ENCODE measurements at places on chromosomes 13 and 19. TPM values are rescaled to one million over a fixed set of nuclear protein-coding genes. Genes with fewer than 3 reads are reported as not detected.

Gene WTIP
- total RNA-seq: 30.0 TPM

Gene TEX101
- not detected for total RNA-seq

Gene FCER2
- total RNA-seq: 0.44 TPM

Gene PLPPR3
- total RNA-seq: not detected

Gene RB1
- total RNA-seq: 27.4 TPM

Gene CASP14
- not detected for total RNA-seq

Gene FAM216B
- total RNA-seq: 0.43 TPM

GRCh38 chr13:21567714-21568113, 36.3 kb downstream of the MICU2 start:
- no peak for DNase-seq

DNA sequence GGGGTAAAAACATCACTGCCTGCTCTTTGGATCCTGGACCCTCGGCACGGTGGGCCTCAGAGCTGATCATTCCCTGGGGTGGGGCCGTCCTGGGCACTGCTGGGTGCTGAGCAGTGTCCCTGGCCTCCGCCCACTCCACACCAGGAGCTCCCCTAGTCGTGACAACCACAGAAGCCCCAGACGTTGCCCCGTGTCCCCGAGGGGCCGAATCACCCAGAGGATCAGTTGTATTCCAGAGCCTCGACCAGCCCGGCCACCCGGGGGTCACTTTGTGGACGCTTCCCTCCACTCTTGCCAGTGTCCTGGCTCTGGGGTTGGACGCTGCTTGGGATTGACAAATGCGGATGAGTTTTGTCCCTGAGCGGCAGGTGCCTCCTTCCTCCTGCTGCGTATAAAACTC, 10.2 kb downstream of the C2CD4C start:
- no peak for DNase-seq

DNA sequence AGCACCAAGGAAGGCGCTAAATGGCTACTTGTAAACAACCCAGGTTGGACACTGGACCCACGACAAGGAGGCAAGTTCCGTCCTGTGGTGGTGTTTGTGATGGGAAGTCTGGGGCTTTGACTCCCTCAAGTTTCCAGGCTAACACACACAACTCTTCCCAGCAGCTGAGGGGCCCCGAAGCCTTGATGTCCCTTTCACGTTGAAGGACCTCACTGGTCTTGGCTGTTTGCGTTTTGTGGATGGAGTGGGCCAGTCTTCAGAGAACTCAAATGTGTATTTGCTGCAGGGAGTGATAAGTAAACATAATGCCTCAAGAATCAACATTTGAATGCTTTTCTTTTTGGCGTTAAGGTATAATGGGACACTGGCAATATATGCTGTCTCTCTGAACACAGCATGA, 199.2 kb downstream of the TM9SF2 start:
- no peak for DNase-seq

DNA sequence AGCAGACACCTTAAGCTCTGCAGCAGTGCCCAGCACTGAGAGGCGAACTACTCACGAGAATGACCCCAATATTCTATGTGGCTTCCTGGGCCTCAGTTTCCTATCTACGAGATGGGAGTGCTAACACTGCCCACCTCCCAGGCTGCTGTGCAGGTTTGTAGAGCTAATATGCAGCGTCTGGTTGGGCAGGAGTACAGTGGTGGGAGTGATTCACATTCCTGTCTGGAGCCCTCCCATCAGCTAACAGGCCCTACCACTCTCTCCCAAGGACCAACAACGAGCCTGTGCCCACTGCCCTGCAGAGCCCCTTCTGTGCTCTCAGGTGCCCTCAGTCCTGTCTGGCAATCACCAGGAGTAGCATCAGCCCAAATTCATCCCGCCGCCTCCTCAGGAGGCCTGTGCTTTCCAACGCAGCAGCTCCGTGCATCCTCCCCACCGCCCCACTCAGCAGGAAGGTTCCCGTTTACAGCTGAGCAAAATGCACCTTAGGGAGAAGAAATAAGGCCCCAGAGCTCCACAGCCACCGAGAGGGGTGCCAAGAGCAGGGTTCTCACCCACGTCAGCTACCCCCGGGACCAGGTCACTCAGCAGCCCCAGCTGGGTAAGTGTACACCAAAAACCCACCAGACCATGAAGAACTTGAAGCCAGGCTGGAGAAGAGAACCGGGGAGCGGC, 6.6 kb downstream of the AKT2 start:
- DNase-seq: no peak

DNA sequence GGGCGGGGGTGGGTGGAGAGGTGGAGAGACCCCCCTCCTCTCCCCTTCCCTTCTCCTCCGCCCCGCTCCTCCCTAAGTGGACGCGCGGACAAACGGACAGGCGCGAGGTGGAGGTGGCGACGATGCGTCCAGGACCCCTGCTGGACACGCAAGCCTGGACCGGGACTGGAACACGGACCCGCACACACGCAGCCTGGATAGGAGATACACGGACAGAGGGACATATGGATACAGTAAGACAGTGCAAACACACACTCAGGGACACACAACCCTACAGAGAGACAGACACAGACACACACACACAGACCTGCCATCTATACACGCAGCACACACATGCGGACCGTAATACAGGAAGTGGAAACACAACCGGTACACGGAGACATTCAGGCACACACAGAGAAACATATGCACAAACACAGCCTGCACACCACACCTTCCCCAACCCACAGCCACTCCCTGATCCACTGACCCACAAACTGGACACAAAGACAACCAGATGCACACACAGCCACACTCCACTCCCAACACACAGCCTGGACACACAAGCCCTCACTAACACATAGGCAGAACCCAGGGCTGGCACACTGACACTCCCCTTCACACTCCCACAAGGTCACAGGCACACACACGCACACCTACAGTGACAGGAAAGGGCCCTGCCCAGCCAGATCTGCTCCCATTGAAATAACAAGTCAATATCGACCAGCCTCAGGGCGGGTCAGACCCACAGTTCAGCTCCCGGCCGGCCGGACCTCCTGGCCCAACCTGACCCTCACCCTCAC, 696 bp upstream of the ERFL start:
- DNase-seq: no peak

DNA sequence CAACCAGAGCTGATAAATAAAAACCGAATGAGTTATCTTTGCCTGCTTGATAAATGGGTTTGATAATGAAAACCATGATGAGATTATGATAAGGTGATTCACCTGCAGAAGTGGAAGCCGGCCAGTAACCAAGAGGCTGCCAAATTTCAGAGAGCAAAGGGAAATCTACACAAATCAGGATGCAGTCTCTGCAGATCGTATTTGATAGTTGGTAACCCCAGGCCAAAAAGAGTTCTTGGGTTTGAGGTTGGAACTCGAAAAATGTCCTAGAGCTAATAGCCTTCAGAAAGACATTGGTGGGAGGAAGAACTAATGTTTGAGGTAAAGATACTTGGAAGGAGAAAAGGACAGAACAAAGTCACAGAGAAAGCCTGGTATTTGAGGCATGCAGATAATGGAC, 9.6 kb upstream of the LATS2 start:
- no peak for DNase-seq

Measured in heart right ventricle (tissue), 16 donors.